Body of pancreas (tissue), 4 donors: ENCODE measurements at places on chromosomes 11 and 22. TPM values are rescaled to one million over a fixed set of nuclear protein-coding genes. Genes with fewer than 3 reads are reported as not detected.

- H3K36me3 ChIP-seq, result no peaks in the 10 kb centered on the region
- peak overlapping the region; percentile 90 for H3K27ac ChIP-seq
- peaks cover 90% of the 10 kb centered on the region for H3K4me1 ChIP-seq
These were observed 5.9 kb downstream of the USP2 start for GRCh38 chr11:119375337-119376196.

The GLYATL1 gene
- 0.78 TPM for total RNA-seq

The TRPC6 gene
- total RNA-seq, result 0.52 TPM

- no peaks in the 10 kb centered on the region for H3K27me3 ChIP-seq
- peak overlapping the region; percentile 84 for H3K27ac ChIP-seq
- no peaks in the 10 kb centered on the region for H3K36me3 ChIP-seq
- no peak overlapping the region for H3K4me3 ChIP-seq
These were observed 111.5 kb downstream of the RPL27A start for GRCh38 chr11:8794126-8794525.

DNA sequence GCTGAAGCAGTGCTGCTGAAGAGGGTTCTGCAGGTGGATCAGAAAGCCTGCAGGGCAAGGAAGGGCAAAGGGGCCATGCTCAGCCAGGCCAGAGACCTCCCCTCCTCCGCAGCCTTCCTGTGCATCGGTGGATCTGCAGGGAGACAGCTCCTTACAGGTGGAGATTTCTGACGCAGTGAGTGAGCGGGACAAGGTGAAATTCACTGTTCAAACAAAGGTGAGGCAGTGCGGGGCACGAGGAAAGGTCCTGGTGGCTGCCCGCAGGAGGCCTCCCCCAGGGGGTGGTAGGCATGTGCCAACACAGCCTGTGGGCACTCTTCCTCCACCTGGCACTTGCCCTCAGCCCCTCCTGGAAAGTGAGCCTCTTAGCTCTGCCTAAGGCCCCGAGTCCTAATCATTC, 8.6 kb downstream of the CFL1 start:
- H3K27me3 ChIP-seq, result no peaks in the 10 kb centered on the region
- H3K4me1 ChIP-seq, result no peaks in the 10 kb centered on the region
- no peaks in the 10 kb centered on the region for H3K36me3 ChIP-seq
- no peak overlapping the region for H3K27ac ChIP-seq
- DNase-seq, result no peak
- no peak overlapping the region for H3K4me3 ChIP-seq

The ANO1 gene
- total RNA-seq, result 23.1 TPM

GRCh38 chr11:46673713-46674462, 26.5 kb downstream of the ARHGAP1 start:
- H3K4me1 ChIP-seq, result peaks cover 36% of the 10 kb centered on the region
- DNase-seq, result peak; percentile 76
- peak overlapping the region; percentile 82 for H3K27ac ChIP-seq

GRCh38 chr22:48251629-48252028, 1489.2 kb downstream of the TBC1D22A start:
- H3K36me3 ChIP-seq, result no peaks in the 10 kb centered on the region
- no peak overlapping the region for H3K27ac ChIP-seq
- H3K4me1 ChIP-seq, result no peaks in the 10 kb centered on the region
